ENCODE measurements at places on chromosomes 2 and 18.

DNA sequence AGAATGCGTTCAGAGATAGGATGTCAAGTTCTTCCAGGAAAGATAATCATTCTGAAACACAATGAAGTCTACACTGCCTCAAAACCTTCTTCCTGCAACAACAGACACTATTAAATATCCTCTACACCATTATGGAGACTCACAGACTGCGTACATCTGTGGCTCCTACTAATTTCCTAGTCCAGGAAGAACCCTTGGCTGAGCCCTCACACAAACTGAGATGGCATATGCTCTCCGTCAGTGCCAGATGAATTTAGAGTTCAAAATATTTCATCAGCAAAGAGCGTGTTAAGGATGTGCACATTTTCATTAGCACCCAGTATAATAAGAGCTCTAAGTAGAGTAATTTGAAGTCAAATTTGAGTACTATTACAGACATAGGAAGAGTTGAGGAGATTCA is 117.2 kb downstream of the TCF4 start:
- DNase-seq = no peak

DNA sequence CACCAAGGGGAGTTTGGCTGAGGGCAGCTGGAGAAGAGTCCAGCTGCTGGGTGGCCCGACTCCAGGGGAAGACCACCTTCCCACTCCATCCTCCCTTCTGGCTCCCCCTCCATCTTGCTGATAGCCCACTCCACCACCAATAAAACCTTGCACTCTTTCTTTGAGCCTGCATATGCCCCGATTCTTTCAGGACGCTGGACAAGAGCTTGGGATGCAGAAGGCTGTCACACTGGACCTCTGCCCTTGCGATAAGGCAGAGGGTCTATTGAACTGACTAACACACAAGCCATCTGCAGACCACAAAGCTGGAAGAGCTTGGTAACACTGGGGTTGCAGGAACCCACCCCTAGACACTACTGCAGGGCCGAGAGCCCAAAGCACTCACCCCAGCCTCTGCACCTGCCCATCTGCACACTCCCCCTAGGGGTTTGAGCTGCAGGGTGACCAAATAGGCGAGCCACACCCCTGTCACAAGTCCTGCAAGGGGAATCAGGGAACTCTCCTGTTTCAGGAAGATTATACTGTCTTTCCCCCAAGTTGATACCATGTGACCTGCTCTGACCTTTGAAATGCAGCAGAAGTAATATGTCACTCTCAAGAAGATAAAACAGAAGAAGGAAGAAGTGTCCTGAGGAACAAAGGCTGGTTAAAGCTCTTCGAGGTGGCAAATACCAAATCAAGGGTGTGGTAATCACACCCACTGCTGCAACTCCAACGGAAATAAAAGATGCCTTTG is 70.5 kb downstream of the SMAD4 start:
- no peak for DNase-seq

- DNase-seq = no peak
Observed at GRCh38 chr2:30422444-30423040, 24.5 kb upstream of the LCLAT1 start.

DNA sequence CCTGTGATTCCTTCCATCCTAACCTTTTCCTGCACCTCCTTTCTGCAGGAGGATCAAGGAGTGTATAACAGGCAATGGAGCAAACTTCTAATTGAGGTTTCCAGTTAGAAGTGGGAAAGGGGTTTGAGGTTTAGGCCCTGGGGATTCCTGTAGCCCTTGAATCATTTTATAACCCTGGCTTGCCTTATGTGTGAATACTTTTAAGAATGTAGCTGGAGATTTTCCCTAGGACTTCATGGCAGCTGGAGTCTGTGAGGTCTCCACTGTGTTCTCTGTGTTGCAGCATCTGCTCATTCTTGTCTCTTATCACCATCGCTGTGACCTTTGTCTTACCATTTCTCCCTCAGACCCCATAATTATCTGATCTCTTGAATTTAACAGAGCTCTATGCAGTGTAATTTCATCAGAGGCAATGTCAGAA is 370.2 kb upstream of the SLC14A2 start:
- DNase-seq = no peak

DNA sequence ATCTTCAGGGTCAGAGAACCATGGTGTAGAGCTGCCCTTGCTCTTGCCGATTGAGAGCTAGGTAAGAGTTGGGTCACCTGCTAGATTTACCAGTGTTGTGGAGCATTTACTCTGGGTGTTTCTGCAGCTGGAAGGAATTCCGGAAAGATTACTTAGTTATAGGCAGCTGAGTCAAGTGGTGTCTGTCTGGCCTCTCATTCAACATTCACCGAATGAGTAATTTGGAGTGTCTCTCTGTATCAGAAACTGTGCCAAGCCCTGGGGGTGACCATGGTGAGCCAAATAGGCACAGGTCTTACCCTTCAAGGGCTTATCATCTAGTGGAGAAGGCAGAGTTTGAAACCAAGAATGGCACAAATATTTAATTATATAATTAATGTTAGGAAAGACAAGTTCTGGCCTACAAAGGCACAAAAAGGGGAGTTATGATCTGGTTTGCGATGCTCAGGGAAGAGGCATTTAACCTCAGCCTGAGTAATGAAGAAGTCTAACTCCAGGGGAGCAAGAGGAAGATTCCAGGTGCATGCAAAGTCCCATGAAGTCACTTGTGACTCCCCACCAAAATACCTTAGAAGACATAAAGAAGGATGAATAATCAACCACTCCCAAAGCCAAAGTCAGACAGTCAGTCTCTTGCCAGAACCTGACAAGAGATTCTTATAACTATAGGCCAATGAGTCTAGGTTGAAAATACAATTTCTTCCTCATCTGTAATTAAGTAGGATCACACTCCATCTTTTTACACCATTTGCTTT is 12.5 kb downstream of the SETBP1 start:
- DNase-seq = no peak

GRCh38 chr2:192195548-192196418 is 1.1 kb upstream of the TMEFF2 start:
- DNase-seq = peak; percentile 36

DNA sequence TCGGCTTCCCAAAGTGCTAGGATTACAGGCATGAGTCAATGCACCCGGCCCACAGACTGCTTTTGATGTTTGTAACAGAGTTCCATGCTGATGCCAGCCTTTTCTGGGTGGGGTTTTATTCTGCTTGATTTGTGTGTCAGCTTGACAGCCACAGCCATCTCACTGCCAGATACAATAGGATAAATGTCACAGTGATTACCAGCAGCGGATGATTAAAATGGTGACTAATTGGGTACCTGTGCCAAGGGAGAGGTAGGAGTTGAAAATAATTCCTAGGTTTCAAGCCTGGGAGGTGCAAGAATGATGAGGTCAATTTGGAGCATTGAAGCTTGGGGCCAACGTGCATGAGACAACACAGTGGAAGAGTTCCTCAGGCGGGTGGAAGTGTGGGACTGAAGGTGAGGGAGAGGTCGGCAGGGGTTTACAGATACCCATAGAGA is 39.4 kb downstream of the SH2D6 start:
- DNase-seq = no peak

GRCh38 chr2:236402033-236402790 is 138.0 kb upstream of the ASB18 start:
- DNase-seq = no peak

GRCh38 chr18:43866696-43867095 is 589.4 kb upstream of the SYT4 start:
- no peak for DNase-seq

- DNase-seq = no peak
Observed at GRCh38 chr2:193267496-193268002, 1072.8 kb upstream of the TMEFF2 start.

GRCh38 chr2:168730344-168730743 is 72.1 kb upstream of the NOSTRIN start:
- DNase-seq = no peak

GRCh38 chr18:30927042-30927441 is 115.5 kb downstream of the DSC3 start:
- no peak for DNase-seq

DNA sequence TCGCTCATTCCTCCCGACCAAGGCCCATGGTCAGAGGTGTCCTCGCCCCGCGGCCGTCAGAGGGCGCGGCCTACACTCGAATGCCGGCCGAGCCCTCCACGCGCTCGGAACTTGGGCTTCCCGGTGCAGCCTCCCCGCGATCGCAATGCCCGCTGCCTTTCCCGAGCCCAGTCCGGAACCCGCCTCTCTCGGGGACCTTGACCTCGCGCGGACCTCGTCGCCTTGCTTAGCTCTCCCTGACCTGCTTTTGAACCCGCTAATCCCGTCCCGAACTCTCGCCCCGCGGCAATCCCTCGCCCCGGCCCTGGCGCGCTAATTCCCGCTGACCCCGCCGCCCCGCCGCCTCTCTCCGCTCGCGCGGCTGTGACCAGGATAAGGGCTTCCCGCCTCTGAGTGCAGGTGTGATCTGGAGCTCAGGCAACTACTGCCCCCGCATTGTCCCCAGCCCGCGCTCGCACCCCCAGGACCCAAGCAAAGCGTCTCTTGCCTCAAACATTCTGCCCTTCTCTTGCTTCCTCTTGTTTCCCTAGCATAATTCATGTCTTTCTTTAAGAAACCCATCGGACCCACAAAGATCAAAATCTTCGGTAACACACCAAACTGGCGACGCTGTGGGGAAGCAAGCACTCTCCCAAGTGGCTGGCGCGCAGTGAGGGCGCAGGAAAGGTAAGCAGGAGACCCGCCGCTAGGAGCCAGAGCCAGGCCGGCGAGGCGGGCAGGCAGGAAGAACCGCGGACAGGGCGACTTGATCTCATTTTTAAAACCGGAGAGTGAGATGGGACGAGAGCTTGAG is 46.6 kb upstream of the ATP6V1B1 start:
- no peak for DNase-seq

GRCh38 chr2:86274918-86275275 is 62.5 kb downstream of the REEP1 start:
- peak; percentile 42 for DNase-seq

DNA sequence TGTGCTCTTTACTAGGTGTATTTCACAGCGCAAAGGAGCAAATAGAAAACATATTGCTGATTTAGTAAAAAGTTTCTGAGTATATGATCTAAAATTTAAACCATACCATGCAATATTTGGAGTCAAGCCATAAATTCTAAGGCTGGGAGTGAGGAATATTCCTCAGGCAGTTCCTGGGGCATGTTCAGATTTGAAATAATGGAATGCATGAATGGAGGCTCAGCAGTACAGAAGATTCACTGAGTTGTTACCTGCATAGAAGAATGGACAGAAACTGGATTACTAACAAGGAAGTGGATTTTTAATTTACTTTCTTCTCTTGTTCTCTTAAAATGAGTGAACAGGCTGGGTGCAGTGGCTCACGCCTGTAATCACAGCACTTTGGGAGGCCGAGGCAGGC is 441.0 kb upstream of the MAP2 start:
- no peak for DNase-seq

- DNase-seq = no peak
Observed at GRCh38 chr2:14631406-14632040, 994 bp upstream of the LRATD1 start.

DNA sequence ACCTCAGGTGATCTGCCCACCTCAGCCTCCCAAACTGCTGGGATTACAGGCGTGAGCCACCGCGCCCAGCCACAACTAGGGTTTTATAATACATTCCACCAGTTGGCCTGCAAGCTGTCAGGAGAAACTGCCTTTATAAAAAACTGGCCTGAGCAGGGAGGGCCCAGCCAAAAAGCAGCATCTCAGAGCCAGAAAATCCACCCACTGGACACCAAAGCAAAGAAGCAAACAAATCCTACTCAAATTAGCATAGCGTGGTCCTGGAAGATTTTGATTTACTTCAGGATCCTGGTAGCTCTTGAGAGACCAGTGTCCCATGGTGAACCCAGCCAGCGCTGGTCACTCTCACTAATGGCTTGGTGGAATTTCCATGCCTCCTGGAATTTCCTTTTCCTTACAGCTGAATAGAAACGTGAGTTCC is 60.0 kb upstream of the PXDN start:
- peak; percentile 7 for DNase-seq
